Neural crest cell (in vitro differentiated cells): ENCODE measurements at places on chromosomes 12 and 14. TPM values are rescaled to one million over a fixed set of nuclear protein-coding genes. Genes with fewer than 3 reads are reported as not detected.

DNA sequence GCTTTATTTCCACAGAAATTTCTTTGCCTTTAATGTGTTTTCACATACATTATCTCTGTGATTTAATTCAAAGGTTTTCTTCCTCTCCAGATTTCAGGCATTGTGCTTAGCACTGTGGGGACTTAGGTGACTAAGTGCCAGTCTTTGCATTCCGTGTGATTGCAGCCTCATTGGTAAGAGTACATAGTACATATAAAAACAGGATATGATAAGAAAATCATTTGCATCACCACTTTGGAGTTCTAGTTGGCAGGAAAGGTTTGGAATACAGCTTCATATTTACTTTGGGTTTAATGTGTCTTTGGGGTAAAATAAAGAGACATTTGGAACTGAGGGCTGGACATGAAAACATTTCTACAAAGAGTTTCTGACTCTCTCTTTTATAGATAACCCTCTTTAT, 37.8 kb upstream of the C12orf75 start:
- H3K27ac ChIP-seq = no peak overlapping the region
- peaks cover under 1% of the 10 kb centered on the region for H3K36me3 ChIP-seq
- DNase-seq = no peak
- H3K27me3 ChIP-seq = no peaks in the 10 kb centered on the region

GRCh38 chr12:102026728-102027127, 35.1 kb downstream of the WASHC3 start:
- no peak for DNase-seq
- no peaks in the 10 kb centered on the region for H3K36me3 ChIP-seq
- no peaks in the 10 kb centered on the region for H3K27me3 ChIP-seq
- H3K4me3 ChIP-seq = no peak overlapping the region

GRCh38 chr12:120264904-120265472, 542 bp downstream of the PXN start:
- H3K27ac ChIP-seq = peak overlapping the region; percentile 3
- DNase-seq = no peak
- H3K4me3 ChIP-seq = peak overlapping the region; percentile 92
- peaks cover 3% of the 10 kb centered on the region for H3K27me3 ChIP-seq

GRCh38 chr14:35741345-35742031, 67.6 kb downstream of the RALGAPA1 start:
- no peak overlapping the region for H3K4me3 ChIP-seq
- H3K27me3 ChIP-seq = no peaks in the 10 kb centered on the region
- no peaks in the 10 kb centered on the region for H3K4me1 ChIP-seq

DNA sequence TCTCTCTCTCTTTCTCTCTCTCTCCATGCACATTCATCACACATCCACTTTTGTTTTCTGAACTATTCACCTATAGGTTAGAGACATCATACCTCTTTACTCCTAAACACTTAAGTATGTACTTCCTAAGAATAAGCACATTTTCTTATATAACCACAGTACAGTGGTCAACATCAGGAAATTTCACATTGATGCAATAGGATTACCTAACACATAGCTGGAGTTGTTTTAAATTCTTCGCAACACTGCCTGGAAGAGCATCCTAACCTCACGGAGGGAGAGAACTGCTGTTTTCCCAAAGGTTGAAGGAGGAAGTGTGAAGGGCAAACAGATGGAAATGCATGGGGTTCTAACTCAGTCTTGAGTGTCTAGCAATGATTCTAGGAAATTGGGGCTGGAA, 159.2 kb downstream of the SYT1 start:
- H3K4me1 ChIP-seq = no peaks in the 10 kb centered on the region
- no peaks in the 10 kb centered on the region for H3K27me3 ChIP-seq
- DNase-seq = no peak
- no peak overlapping the region for H3K27ac ChIP-seq
- H3K4me3 ChIP-seq = no peak overlapping the region

The TTLL5 gene
- 55.7 and 61.7 TPM in 2 replicates for total RNA-seq

The REP15 gene
- 1.3 and 1.5 TPM in 2 replicates for total RNA-seq
